ENCODE measurements at places on chromosomes 7 and 10.

DNA sequence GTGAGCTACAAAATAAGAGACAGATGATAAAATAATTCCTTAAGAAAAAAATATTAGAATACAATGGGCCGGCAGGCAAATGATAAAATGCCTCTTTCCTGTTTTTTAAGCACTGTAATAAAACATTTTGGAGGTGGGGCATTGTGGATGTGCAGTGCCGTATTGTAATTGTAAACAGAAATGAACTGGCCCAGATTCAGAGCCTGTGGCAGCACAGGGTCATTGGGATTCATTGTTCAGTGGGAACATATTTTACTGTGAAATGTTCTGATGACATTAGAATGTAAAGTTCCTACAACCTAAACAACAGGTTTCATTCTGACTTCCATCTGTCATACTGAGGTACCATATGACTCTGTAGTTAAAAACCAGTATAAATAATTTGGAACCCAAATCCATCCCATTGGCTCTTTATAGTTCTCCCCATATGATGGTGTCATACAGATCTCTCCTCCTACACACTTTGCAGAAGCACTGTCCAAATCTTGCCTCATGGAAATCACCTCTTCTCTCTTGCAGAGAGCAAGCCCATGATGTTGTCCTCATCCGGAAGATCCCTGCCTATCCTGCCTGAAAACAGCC, 264.6 kb downstream of the WDR37 start:
- no peak for DNase-seq

- DNase-seq, result no peak
Measured at GRCh38 chr7:320297-320696, 30.3 kb downstream of the FOXL3 start.

DNA sequence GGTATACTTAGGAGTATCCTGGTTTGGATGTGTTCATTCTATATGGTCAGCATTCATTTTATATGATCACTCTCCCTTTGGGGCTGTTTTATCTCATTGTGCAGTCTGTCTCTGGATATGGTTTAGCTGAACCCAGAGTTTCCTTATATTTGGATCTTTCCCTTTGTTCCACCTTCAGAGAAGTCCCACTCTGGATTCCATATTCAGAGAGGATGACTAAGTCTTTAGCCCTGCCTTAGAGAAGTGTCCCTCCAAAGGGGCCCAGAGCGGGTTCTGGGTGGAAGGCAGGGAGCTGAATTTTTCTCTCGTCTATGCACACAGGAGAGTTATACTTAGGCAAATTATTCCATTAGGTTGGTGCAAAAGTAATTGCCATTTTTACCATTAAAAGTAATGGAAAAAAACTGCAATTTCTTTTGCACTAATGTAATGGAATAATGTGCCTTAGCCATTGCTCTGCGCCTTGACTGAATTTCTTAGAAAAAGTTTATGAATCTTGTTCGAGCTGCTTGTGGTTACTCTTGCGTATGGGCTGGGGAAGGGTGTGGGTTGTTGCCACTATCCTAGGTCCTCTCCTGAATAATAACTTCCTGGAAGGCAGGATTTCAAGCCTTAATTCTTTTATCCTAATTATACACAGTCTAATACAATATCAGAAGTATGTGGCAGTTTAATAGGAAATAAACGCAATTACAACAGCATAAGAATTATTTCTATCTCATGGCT, 74.2 kb upstream of the MTPN start:
- DNase-seq, result no peak

GRCh38 chr7:158317238-158318205, 270.1 kb downstream of the PTPRN2 start:
- DNase-seq, result no peak

- DNase-seq, result no peak
Measured at GRCh38 chr7:29839302-29839701, 33.0 kb downstream of the WIPF3 start.

DNA sequence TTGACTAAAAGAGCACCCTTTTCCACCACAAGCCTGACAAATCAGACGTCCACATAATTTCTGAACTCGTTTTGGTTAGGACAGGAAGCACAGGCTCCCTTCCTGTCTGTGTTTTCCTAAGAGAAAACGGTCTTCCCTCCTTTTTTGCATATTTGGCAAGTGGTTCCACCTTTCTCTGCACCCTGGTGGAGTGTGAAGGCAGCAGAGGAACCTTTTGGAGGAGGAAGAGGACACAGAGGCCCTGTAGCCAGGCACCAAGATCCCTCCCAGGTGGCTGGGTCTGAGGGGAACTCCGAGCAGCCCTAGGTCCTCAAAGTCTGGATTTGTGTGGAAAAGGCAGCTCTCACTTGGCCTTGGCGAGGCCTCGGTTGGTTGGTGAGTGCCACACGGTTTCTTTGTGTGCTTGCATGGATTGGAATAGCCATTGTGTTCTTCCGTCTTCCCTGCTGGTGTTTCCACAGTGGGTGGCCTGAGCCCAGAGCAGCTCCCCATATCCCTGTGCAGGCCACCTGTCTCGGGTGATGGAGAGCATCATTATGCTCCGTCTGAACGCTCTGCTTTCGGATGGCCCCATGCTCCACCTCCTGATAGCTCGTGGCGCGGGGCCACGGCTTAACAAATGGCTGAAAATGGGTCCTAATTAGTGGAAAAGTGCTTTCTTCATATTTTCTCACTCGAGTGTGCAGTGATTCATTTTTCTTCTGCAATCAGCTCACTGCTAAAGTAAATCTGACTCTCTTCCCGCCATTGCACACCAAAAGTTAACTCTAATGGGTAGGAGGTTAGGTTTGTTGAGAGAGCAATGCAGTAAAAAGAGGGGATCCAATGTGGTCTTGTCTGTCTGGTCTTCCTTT, 4.2 kb downstream of the IKZF1 start:
- no peak for DNase-seq

DNA sequence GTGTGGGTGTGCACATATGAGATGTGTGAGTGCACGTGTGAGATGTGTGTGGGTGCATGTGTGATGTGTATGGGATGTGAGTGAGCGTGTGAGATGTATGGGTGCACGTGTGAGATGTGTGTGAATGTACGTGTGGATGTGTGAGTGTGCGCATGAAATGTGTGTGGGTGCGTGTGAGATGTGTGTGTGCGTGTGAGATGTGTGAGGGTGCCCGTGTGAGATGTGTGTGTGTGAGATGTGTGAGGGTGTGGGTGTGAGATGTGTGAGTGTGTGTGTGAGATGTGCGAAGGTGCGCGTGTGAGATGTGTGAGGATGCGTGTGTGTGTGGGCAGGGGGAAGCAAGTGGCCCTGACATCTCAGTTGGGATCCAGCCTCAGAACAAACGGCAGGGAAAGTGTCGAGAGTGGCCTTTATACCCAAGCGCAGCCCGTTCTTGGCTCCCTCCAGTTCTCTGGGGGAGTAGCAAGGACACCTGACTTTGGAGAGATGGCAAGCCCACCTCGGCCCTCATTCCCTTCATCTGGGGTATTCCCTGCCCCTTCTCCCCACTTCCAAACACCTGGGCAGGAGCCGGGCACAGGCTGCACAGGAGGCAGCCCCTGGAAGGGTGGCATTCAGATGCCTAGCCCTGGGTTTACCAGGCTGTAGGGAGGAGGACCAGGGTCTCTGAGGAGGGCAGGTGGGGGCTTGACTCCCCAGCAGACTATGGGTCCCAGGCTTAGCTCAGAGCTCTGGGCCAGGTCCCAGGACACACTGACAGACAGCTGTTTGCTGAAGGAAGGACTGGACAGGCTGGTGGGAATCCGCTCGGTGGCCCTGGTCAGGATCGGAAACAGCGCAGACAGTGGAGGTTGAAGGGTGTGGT, 31.6 kb downstream of the PPIF start:
- no peak for DNase-seq

GRCh38 chr10:43452356-43452914, 15.5 kb downstream of the ZNF487 start:
- DNase-seq, result no peak

- DNase-seq, result no peak
Measured at GRCh38 chr7:42152329-42153205, 84.4 kb downstream of the GLI3 start.

All from activated T-cell treated with anti-CD3 and anti-CD28 coated beads for 24 hours (primary cell).